NCI-H446 (cell line): ENCODE measurements at places on chromosomes 2 and 18.
A peak's percentile ranks its signal among the peaks of the same experiment; 100 is the strongest.

GRCh38 chr2:57869758-57870344 is 176.8 kb upstream of the VRK2 start:
- peak; percentile 95 for DNase-seq

- DNase-seq: peak; percentile 93
Measured at GRCh38 chr2:143110758-143111428, 18.3 kb upstream of the ARHGAP15 start.

- no peak for DNase-seq
Measured at GRCh38 chr2:72130659-72131360, 16.9 kb downstream of the CYP26B1 start.

DNA sequence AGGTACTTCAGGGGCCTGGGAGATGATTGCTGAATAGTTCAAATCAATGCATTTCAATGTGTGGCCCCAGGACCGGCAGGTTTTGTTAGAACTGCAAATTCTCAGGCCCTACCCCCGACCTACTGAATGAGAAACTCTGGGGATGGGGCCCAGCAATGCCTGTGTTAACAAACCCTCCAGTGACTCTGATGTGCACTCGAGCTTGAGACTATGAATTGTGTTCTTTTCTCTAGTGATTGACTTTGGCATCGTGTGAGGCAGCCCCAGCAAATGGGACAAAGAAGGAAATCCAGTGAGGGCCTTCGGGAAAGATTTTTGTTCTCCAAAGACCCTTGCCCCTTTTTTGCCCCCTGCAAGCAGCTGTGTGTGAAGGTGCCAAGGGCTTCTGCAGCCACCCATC is 22.4 kb downstream of the ALK start:
- DNase-seq: no peak

DNA sequence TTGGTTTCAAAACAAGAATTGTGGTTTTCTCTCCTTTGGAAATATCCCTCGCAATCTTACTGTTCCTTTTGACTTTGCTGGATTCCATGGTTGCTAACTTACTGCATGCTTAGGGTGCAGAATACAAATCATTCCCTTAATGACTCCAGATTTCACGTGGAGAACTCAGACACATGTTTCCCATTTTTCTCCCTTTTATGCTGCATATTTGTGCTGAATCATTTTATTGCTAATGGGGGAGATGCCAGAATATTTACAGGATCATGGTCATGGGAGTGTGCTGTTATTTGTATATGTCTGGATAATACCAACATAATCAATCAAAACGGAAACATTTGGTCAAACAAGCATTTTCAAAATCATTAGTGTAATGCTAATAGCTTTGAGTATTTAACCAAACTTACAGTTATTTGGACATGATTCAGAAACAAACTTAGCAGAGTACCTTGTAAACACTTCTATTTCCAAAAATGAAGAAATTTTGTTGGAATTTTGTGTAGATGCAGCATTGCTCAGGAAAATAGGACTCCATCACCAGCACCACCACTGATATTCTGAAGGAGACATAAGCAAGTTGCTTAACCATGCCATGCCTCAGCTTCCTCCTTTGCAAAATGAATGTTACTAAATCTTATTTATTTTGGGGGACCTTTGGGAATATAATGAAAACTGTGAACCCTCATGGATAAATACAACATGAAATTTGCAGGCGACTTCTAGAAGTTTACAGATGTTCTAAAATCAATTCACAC is 122.5 kb upstream of the RND3 start:
- no peak for DNase-seq

GRCh38 chr2:5360081-5360480 is 332.1 kb upstream of the SOX11 start:
- no peak for DNase-seq

DNA sequence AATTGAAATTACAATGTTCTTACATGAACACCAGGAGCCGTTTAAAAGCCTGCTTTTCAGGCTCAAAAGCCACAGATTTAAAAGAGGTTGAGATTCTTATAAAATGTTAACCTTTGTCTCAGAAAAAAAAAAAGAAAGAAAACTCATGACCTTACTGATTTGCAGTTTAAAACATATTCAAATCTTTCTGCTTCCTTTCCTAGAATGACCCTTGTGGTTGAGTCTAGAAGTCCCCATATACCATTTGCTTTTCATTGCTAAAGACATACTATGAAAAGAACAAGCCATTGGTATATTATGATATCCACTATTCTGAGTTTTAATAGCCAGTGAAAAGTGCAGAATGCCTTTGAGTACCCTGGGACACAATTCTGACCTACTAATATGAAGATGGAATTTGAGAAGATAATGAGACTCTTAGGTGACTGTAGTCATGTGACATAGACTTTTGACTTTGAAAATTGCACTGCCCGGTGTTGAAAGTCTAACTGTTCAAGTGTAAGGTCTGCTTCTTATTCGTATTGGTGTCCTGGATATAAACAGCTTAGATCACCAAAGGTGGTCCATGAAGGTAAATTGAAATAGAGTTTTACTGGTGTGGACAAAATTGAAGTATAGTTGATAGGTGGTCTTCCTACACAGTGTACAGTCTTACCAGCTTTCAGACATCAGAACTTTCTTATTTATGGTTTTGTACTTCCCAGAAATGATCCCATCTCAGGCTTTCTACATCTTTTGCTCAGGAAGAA is 117.0 kb downstream of the DOCK10 start:
- no peak for DNase-seq

DNA sequence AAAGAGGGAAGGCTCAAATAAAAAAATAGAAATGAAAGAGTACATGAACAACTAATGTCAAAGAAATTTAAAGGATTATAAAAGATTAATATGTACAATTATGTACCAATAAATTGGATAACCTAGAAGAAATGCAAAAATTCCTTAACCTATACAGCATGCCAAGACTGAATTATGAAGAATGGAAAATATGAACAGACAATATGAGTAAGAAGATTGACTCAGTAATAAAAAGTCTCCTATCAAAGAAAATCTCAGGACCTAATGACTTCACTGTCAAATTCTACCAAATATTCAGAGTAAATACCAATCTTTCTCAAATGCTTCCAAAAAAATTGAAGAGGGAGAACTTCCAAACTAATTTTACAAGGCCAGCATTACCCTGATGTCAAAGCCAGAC is 120.2 kb upstream of the SPOPL start:
- DNase-seq: no peak

- DNase-seq: peak; percentile 57
Measured at GRCh38 chr2:165016772-165017411, 61.6 kb upstream of the SLC38A11 start.

GRCh38 chr2:108637304-108637669 is 82.0 kb upstream of the RANBP2 start:
- DNase-seq: no peak

GRCh38 chr2:236934656-236935055 is 151.0 kb upstream of the COPS8 start:
- DNase-seq: no peak

DNA sequence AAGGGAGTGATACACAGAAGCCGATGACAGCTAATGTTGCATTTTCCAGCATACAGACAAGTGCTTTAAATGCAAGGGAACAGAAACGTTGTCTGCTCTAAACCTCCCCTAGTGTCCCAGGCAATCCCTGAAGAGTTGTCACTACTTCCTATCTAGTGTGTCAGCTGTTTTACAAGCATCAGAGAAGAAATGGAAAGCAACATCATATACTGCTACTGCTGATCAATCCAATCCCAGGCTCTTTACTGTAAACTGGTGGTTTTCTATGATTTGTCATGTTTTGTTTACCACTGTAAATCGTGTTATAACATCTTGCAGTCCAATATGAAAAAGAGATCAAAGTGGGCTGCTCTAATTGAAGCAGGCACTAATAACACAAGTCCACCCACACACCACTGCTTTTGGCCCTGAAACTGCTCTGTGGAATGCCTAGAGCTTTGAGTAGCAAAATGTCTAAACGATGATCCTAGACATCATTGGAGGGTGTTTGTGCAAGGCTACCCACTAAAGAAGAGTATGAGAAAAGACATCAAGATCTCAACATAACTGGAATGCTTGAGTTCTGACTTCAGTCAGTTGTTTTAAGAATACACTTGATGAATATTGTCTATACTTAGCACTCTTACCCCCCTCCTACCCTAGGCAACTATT is 18.1 kb upstream of the ROCK1 start:
- DNase-seq: no peak

DNA sequence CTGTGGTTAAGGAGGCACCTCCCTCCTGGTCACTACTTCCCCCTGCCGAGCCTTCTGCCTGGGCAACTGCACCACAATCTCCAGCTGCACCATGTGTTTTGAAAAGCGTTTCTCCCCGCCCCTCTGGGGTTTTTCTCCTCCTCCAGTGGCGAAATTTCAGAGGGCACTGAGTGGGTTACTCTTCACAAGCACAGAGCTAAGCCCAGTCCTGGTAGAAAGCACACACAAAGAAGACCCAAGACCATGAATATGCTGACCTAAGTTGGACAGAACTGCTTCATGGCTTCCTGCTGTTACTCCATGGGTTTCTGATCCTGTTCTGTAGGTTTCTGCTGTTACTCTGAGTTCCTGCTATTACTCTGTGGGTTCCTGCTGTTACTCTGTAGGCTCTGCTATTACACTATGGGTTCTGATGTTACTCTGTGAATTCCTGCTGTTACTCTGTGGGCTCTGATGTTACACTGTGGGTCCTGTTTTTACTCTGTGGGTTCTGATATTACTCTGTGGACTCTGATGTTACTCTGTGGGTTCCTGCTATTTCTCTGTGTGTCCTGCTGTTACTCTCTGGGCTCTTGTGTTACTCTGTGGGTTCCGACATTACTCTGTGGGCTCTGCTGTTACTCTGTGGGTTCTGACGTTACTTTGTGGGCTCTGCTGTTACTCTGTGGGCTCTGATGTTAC is 216.6 kb downstream of the RTP5 start:
- no peak for DNase-seq

- DNase-seq: no peak
Measured at GRCh38 chr2:217430916-217431576, 571.2 kb upstream of the TNP1 start.

GRCh38 chr2:233082931-233083755 is 23.0 kb downstream of the INPP5D start:
- DNase-seq: no peak

GRCh38 chr2:238561230-238561629 is 134.5 kb downstream of the ASB1 start:
- no peak for DNase-seq

GRCh38 chr18:49520661-49521145 is 33.7 kb upstream of the C18orf32 start:
- DNase-seq: no peak

GRCh38 chr2:212906620-212907019 is 244.8 kb downstream of the IKZF2 start:
- no peak for DNase-seq

DNA sequence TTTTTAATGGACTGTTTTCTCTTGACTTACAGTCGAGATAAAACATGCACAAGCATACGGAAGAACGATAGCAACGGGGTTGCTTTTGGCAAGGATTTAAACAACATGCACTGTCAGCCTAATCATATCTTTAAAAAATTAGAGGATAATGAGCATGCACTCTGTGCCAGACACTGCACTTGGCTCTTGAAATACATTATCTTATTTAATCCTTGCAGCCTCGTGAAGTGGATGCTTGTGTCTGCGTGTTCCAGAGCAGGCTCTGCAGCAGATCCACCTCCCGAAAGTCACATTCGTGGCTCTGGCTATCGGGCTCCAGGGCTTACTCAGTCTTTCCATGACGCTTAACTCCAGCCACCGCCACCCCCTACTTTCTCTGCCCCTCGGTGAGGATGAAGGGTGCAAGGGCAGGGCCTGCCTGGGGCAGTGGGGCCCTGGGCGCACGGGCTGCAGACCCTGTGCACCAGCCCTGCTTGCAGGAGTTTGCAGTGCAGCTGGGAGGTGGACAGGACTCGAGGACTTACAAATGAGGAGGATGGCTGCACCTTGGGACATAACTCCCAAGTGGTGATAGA is 61.7 kb downstream of the ACKR3 start:
- no peak for DNase-seq

- DNase-seq: peak; percentile 78
Measured at GRCh38 chr2:217934321-217935131, 68.3 kb downstream of the TNS1 start.

DNA sequence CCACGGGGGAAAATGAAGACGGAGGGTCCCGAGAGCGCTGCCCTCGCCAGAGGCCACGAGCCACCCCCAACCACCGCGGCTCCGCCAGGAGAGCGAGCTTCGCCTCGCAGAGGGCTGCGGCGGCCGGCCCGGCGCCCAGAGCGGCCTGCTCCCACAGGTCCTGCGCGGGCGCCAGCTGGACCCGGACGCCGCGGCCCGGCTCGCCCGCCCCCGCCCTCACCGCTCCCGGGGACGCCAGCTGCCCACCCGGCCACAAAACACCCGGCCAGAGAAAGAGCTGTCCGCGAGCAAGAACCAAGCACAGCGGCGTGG is 709 bp downstream of the PTPN2 start:
- DNase-seq: no peak

DNA sequence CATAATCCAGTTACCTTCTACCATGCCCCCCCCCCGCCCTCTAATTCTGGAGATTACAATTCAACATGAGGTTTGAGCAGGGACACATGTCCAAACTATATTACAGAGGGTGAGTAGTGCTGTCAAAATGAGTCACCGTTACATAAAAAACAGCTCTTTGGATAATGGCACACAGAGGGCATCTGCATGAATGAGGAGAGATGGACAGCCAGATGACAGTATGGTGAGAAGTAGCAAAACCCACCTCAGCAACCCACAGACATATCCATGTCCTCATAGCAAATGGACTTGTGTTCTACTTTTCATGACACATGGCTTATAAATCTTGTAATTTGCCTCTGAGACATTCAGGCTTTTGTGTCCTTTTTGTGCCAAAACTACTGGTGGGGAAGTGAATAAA is 132.0 kb downstream of the EML6 start:
- no peak for DNase-seq

DNA sequence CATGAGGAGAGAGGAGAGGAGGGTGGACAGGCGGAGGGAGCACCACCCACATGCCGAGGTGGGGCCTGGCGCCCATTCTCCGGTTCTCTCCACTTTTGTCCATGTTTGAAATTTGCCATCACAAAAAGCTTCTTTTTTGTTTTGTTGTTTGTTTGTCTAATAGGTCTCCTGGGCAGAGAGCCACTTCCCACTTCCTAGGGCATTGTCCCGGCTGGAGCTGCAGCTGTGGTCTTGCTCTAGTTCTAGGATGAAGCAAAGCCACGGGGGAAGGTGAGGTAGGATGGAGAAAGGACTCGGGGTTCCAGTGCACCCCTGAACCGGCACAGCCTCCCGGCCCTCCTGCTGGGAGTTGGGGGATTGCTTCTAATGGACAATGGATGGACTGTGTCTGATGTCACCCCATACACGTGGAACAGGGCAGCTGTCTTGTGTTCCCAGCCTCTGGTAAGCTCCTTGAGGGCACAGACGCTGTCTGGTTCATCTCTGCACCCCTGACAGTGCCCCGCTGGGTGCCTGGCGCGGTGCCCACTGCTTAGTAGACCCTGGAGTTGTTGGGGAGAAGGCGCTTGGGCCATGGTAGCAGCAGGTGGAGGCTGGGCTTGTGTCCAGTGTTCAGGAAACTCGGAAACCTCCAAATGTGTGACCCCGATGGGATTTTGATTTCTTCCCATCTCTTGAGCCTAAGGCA is 278.4 kb downstream of the NDUFA10 start:
- no peak for DNase-seq

DNA sequence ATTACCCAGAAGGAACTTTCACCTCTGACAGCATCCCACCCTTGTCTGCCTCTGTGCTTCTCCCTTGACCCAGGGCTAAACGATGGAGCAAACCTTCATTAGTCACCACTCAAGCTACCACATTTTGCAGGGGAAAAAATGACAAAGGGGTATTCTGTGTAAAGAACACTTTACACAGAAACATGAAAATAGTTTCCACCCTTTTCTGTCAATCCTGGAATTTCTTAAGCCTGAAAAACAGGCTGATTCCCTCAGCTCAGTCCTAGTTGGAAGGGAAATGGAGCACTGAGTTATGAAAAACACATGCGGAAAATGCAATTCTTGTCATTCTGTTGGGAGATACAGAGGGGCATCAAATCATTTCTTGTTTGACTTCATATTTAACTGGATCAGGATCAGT is 175.0 kb upstream of the HNRNPA3 start:
- DNase-seq: no peak
